ENCODE measurements at places on chromosomes 4 and X.

- no peak for DNase-seq
Measured at GRCh38 chr4:150089732-150090131, 11.5 kb downstream of the DCLK2 start.

DNA sequence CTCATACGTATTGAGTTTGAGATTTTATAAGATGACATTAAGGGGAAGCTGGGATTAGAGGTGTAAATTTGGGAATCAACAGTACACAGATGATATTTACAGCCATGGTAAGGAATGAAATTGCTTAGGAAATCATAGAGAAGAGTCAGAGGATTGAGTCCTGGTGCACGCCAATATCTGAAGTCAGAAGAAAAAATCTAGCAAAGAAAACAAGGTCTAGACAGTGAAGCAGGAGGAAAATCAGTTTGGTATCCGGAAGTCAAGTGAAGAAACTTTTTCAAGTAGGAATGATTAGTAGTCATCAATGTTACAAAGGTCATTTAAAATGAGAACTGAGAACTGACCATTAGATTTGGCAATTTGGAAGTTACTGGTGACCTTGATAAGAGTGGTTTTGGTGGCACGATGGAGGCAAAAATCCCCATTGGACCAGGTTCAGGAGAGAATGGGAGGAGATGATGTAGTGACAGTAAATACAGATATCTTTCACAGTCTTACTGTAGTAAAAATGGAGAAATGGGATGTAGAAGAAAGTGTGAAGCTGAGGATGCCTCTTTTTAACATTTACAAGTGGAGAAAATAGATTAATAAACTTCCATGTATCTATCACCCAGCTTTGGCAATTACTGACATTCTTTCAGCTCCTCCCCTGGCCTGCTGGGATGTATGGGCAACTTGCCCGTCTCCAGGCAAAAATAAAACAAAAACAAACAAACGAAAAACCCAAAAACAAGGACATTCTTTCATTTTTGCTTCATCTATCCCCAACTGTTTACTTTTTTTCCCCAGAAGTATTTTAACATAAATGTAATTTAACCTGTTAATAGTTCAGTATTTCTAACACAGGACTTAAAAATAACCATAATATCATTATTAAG, 11.4 kb upstream of the GPR34 start:
- no peak for DNase-seq

GRCh38 chrX:2320580-2321327, 180.0 kb downstream of the DHRSX start:
- no peak for DNase-seq

GRCh38 chr4:180521181-180521580, 1722.0 kb upstream of the TENM3 start:
- no peak for DNase-seq

- no peak for DNase-seq
Measured at GRCh38 chrX:128800138-128800537, 723.2 kb downstream of the SMARCA1 start.

DNA sequence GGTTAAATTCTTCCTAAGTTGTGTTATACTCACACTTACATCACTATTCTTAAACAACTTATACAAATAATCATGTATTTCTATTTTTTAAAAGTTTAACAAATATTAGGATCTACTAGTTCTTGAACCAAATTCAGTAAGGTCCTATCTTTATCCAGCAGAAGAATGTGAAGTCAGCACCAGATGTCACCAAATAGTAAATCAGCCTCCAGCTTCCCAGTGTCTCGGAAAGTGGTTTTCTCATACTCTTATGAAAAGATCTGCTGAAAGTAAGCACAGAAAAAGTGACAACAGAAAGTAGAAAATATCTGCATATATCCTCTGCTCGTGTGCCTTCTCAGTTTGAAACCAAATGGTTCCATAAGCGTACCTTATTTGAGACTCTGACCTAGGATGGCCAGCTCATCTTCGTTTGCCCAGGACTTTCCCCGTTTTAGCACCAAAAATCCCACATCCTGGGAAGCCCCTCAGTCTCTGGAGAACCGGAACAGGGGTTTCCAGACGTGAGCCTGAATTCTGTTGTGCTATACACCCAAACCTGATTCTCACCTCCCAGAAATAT, 98.0 kb upstream of the DCLK2 start:
- DNase-seq, result no peak

GRCh38 chrX:44060221-44060620, 87.0 kb upstream of the NDP start:
- DNase-seq, result no peak

DNA sequence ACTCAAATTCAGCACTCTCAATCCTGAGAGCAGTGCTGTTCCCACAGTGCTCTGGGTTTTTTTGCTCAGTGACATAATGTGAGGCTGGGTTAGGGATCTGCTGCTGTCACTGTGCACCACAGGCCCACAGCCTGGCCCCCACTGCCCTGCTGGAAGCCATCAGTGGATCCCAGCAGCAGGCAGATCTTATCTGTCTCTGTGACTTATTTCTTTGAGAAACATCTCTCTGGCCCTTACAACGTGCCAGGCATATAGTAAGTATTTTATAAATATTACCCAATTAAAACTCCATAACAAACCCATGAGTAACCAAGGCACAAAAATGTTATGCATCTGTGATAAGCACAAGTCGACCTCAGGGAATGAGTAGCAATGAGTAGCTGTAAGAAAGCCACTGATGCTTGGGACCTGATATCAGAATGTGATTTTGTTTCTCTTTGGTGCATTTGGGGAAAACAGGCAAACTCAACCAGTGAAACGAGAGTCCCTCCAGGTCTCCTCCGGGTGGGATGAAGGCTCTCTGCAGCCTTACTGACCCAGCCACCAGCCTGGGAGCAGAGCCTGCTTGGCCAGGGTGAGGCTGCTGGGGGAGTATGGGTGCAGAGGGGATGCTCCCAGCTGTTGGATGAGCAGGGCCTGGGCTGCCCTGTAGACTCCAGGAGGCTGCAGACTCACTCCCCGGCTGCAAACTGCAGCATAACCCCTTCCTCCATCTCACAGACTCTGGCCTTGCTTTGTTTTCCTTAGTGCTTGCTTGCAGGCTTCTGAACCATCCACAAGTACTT, 172.7 kb upstream of the LNX1 start:
- no peak for DNase-seq

GRCh38 chrX:24235084-24235710, 78.7 kb downstream of the SUPT20HL2 start:
- DNase-seq, result no peak

DNA sequence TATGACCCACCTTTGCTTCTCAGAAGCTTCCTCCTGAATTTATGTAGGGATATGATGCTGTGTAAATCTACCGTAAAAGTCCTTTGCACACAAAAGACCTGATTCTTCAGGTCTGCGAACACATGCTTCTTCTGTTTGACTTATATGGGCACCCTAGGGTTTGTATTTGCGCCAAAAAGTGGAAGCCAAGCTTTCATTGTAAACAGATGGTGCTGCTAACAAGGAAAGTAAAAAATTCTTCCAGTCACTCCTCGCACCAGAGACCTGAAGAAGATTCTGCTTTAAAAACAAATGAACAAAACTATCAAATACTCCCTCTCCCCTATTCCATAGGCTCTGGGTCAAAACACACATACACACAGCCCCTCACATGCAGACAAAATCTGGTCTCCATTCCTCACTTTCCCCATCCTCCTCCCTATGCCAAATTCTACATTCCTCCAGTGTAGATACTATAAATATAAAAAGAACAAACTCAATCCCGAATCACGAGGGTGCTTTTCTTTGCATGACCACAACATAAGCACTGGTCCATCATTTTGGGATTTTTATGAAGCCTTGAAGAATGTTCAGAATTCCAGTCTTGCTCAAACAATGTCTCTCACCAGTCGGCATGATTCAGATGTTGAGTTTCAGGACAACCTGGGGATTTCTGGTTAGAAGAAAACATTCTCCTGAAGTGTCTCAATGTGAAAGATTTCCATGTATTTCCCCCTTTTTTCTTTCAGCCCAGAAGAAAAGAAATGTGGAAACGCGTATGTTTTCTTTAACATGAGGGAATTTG, 125.1 kb downstream of the PALLD start:
- no peak for DNase-seq

DNA sequence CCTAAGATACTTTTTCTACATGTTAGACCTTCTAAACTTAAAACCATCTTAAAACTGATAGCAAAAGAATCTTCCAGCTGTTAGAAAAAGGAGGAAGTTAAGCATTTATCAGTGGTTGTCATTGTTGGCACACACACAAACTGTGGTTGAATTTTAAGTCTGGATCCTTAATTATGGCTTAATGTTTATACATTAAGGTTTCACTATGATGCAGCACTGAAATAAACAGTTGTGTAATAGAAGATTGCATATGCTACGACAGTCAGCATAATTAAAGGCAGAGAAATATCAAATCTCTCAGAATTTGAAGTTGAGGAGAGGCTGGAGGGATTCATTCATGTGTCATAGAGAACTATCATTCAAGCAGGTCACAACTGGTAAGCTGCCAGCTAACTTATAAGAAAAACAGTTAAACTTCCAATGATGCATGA, 32.3 kb downstream of the ADGRA3 start:
- no peak for DNase-seq

- DNase-seq, result no peak
Measured at GRCh38 chr4:25223802-25224375, 9.9 kb upstream of the PI4K2B start.

- DNase-seq, result no peak
Measured at GRCh38 chr4:14596028-14596427, 406.3 kb upstream of the CPEB2 start.

GRCh38 chr4:6852582-6852981, 57.0 kb upstream of the TBC1D14 start:
- DNase-seq, result no peak

DNA sequence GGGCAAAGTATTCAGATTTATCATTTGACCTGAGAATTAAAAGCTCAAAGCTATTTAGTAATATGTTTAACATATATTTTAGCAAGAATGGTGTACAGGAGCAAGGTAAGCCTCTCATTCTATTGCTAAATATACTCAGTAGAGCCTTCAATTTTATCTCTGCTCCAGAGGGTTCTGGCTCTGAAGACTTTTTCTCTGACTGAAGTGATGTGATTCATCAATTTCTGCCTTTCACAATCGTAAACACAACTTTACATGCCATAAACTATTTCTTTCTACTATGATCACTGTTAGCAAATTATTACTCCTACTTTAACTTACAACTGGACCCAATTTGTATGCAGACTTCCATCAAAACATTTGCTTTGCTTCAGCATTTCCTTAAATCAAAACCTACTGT, 315.0 kb upstream of the NDST4 start:
- no peak for DNase-seq

DNA sequence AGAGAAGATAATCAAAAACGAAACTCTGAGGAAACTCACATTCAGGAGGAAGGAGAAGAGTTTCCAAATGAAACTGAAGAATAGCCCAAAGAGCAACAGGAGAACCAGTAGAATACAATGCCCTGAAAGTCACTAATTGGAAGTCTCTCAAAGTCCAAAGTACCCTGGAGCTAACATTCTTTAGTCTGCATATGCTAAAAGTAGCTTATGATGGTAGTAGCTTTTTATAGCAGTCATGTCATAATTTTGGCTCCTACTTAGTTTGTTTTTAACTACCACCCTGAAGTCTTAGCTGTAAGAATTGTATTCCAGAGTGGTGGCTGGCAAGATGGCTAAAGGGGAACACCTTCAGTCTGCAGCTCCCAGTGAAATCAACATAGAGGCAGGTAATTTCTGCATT, 100.3 kb upstream of the FGF16 start:
- no peak for DNase-seq

GRCh38 chr4:82421796-82422560, 8.3 kb downstream of the HNRNPDL start:
- no peak for DNase-seq

- DNase-seq, result no peak
Measured at GRCh38 chr4:5157791-5158770, 106.8 kb downstream of the STK32B start.

GRCh38 chr4:28557755-28558154, 1697.1 kb downstream of the STIM2 start:
- no peak for DNase-seq

GRCh38 chrX:44842550-44843317, 1.1 kb upstream of the DUSP21 start:
- DNase-seq, result no peak

DNA sequence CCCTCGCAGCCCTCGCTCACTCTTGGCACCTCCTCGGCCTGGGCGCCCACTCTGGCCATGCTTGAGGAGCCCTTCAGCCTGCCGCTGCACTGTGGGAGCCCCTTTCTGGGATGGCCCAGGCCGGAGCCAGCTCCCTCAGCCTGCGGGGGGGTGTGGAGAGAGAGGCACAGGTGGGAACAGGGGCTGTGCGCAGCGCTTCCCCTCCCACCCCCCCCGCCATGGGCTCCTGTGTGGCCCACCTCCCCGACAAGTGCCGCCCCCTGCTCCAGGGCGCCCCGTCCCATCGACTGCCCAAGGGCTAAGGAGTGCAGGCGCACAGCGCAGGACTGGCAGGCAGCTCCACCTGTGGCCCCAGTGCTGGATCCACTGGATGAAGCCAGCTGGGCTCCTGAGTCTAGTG, 220.2 kb downstream of the STPG2 start:
- no peak for DNase-seq

- no peak for DNase-seq
Measured at GRCh38 chrX:47629419-47630200, at the start of gene CFP. CFP (minus strand) TSS chrX:47629930; CDS start chrX:47629844, 86 bp downstream.

GRCh38 chr4:155001251-155001650, 207.2 kb upstream of the NPY2R start:
- DNase-seq, result no peak

DNA sequence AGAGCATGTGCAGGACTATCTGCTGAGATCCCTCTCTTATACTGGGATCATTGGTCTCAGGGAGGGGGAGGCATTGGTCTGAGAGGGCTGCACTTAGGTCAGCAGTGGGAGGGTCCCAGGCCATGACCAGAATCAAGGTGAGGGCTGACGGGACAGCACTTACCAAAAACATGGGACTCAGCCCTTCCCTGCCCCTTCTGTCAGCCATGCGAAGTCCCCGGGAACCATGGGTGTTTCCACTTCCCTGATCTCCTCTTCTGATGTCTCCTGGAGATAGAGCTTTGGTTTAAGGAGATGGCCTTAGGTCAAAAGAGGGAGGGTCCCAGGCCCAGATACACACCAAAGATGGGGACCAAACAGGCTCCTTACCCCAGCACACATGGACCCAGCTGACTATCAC, 12.9 kb upstream of the HSFX1 start:
- no peak for DNase-seq

DNA sequence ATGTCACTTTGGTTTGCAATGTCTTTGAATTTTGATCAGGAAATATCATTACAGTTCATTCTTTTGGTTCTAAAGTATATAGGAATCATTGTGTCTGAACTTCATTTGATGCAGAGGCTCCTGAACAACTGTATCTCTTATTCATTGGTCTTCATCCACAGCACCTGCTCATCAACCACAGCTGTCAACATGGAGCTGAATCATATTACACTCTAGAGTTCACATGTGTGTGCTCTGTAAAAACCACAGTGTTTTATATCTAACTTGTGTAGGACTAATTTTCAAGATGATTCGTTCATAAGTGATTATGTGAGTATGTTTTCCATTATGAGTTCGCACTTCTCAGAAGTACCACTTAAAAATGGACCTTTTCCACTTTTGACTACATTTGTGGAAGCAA, 643.3 kb upstream of the FAM241A start:
- no peak for DNase-seq
